ENCODE measurements at places on chromosomes 2 and 18.
A peak's percentile ranks its signal among the peaks of the same experiment; 100 is the strongest.

DNA sequence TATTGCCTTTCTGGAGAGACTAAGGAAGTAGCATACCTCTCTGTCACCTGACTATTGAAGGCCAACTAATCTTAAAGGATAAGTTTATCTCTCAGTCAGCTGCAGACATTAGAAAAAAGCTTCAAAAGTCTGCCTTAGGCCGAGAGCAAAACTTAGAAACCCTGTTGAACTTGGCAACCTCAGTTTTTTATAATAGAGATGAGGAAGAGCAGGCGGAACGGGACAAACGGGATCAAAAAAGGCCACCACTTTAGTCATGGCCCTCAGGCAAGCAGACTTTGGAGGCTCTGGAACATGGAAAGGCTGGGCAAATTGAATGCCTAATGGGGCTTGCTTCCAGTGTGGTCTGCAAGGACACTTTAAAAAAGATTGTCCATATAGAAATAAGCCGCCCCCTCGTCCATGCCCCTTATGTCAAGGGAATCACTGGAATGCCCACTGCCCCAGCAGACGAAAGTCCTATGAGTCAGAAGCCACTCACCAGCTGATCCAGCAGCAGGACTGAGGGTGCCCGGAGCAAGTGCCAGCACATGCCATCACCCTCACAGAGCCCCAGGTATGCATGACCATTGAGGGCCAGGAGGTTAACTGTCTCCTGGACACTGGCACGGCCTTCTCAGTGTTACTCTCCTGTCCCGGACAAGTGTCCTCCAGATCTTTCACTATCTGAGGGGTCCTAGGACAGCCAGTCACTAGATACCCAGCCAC lies 61.5 kb upstream of the FAM98A start:
- no peak for DNase-seq

- DNase-seq, result no peak
Measured at GRCh38 chr2:121547646-121548045, 17.0 kb downstream of the RNU4ATAC start.

DNA sequence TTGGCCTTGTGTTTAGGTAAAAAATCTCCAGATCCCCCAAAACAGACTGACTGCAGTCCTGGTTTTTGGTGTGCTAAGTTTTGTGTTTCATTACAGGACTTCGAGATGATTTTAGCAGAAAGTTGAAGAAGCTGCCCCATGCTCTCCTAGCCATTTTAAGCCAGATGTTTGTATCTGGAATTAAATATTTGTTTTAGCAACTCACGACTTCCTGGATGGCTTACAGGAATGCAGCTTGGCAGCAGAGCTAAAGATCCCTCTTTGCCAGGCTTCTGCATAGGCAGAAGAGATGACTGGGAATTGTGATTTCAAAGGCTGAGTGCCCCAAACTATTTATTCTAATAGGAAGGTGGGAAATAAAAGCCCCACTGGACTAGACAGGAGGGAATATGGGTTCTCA lies 31.1 kb downstream of the ONECUT2 start:
- no peak for DNase-seq

- DNase-seq, result no peak
Measured at GRCh38 chr18:77571743-77572142, 322.1 kb downstream of the GALR1 start.

DNA sequence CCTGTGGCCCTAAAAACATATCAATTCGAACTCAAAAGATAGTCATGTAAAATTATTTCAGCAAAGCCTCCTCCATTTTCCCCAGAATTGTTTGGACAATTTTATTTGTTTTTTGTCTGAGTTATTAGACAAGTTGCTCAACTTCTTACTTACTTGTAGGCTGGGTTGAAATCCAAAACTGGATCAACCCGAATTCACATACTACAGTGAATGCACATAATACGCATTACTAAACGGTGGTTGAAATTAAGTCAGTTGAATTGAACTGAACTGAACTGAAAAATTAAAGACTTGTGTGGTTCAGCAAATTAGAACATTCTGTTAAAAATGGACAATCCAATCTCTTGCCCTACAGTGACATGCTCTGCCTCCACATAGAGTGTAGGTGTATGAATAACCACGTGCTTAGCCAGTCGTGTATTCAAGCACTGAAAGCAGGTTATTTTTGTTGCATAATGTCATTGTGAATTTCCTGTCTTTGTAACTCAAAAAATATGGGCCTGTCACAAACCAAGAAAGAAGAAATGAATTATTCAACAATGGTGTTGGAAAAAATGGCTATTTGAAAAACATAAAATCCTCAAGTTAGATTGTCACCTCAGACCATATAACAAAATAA lies 441.0 kb downstream of the TXNL1 start:
- no peak for DNase-seq

GRCh38 chr2:95071856-95072255 lies 46.3 kb downstream of the MAL start:
- no peak for DNase-seq

DNA sequence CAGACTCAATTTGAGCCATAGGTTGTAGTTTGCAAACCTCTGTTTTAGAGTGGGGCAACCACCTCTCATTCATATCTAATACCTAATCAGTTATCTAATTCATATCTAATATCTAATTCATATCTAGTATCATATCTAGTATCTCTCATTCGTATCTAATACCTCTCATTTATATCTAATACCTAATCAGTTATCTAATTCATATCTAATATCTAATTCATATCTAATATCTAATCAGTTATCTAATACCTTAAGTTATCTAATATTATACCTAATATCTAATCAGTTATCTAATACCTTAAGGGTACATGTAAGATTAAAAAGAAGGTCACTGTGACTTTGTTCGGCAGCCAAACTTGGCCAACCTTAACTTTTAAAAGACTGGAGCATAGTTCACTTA lies 403.4 kb upstream of the MMADHC start:
- DNase-seq, result no peak

- DNase-seq, result no peak
Measured at GRCh38 chr2:29068513-29068912, 5.8 kb downstream of the PCARE start.

GRCh38 chr2:171044416-171044815 lies 115.4 kb downstream of the GORASP2 start:
- DNase-seq, result no peak

DNA sequence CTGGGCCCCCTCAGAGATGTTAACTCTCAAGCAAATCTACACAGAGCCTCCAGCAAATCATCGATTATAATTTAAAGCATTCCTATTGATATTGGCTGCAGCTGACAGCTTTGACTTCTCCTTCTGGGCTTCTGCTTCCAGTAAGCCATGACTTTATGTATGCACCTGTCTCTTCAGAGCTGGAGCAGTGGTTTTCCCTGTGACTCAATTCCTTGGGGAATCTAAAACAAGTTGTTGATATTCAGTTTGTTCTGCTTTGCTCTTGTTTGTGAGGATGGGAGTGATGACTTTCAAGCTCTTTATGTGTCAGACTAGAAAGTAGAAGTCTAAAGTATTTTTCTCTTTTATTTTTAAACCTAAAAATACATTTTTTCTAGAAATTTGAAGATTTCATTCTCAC lies 45.1 kb upstream of the TNP1 start:
- no peak for DNase-seq

GRCh38 chr2:31384351-31384750 lies 30.2 kb downstream of the XDH start:
- DNase-seq, result no peak

DNA sequence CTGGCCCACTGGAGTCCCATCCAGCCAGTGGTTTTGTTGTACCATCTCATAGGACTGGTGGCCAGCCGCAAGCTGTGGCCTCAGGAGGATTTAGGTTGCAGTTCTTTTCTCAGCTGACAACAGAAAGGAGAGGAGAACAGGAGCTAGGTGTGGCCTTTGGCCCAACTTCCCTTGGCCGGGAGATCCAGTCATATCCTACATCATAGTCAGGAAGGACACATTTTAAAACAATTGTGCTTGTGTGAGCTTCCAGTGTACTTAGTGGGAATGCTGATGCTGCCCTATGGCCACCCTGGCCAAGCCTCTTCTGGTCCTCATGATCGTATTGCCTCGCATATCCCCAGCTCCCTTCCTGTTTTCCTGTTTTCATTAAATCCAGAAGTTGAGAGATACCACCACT lies 98.1 kb downstream of the WDSUB1 start:
- DNase-seq, result no peak

DNA sequence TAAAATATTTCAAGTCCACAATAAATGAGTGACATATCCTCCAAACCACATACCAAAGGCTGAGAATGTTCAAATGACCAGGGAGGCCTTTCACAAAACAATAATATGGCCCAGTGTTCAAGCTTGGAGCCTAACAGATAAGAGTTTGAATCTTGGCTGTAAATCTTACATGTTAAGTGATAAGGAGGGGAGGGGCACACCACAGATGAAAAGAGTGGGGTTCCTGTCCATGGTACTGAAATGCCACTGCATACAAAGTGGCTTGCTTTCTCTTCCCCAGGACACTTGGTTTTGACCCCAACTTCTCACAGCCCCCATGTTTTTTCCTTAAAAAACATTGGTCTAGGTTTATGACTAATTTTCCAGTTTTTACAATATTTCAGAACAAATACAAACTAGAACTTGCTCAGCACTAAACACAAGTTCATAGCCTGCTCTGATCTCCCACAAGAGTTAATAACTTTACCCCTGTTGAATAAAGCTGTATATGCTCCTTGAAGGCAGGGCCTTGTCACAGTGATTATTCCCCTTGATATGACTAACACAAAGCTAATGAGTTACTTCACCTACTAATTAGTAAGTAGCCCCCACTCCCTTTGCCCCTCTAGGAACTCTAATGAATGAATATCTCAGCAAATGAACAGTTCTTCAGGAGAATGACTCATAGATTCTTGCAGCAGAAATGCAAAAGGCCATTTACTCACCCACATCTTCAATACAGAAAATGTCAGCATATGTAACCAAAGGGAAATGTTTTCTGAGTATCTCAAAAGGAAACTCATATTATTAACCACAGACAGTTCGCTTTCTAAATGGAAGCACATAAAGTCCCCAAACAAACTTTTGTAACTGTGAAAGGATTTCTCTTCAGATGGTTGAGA lies 142.2 kb downstream of the SATB2 start:
- peak; percentile 56 for DNase-seq

GRCh38 chr2:232634206-232635150 lies 1.1 kb downstream of the EFHD1 start:
- DNase-seq, result no peak

DNA sequence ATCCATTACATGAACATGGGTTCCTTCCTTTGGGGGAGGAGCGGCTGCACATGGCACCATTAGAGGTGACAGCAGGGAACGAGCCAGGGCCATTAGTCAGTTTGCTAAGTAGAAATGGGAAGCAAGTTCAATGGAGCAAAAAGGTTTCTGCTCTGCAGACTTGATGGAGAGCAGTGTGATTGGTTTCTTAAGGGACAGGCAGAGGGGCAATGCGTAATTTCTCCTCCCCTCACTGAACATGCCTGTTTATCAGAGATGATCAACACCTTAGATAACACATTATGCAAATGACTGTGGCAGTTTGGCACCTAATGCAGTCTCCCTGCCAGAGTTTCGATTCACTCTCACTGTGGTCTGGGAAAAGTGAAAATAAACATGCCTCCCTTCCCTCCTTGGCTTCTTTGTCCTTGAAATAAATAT lies 414.5 kb downstream of the STK39 start:
- DNase-seq, result no peak

- DNase-seq, result no peak
Measured at GRCh38 chr2:104812286-104812685, 41.6 kb upstream of the POU3F3 start.

- no peak for DNase-seq
Measured at GRCh38 chr2:216774620-216775019, 79.3 kb upstream of the IGFBP5 start.

DNA sequence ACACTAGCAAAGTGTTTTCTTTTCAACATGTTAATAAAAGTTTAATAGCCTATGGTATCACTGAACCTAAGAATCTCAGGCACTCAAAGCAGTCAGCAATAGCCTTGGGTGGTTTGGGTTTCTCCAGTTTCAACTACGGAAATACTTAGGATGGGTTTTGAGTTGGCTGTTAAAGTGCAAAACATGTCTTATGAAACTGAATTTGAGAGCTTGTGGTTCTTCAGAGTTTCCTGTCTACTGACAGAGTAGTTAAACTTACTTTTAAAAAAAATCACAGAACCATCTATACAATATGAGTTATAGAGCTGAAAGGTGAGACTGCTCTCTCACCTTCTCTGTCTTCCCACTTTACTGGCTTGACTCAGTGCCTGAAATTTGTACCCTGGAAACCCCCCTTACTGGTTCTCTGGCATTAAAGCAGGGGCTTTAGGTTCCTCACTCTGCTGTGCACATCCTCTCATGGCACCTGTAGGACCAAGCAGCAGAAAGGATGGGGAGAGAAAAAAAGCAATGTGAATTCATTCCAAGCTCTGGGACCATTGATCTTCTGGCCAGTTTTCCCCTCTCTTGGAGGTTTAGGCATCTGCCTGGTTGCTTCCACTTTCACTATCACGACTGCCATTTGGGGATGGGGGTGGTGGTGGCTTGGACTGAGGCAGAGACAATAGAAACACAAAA lies 18.1 kb downstream of the CCDC141 start:
- no peak for DNase-seq

Data from neuronal stem cell (in vitro differentiated cells).